ENCODE measurements at places on chromosomes 13 and 19.

DNA sequence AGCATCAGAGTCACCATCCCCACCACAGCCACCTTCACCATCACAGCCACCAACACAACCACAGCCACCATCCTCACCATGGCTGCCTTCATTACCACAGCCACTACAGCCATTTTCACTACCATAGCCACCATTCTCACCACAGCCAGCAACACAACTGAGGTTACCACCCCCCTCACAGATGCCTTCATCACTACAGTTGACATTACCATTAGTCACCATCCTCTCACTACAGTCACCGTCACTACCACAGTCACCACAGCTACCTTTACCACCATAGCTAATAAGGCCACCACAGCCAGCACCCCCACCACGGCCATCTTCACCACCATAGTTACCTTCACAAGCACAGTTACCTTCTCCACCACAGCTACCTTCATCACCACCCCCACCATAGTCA lies 269.6 kb downstream of the DNAJC15 start:
- DNase-seq = no peak

- DNase-seq = no peak
These were observed 1.5 kb downstream of the CEBPA start for GRCh38 chr19:33300894-33301143.

DNA sequence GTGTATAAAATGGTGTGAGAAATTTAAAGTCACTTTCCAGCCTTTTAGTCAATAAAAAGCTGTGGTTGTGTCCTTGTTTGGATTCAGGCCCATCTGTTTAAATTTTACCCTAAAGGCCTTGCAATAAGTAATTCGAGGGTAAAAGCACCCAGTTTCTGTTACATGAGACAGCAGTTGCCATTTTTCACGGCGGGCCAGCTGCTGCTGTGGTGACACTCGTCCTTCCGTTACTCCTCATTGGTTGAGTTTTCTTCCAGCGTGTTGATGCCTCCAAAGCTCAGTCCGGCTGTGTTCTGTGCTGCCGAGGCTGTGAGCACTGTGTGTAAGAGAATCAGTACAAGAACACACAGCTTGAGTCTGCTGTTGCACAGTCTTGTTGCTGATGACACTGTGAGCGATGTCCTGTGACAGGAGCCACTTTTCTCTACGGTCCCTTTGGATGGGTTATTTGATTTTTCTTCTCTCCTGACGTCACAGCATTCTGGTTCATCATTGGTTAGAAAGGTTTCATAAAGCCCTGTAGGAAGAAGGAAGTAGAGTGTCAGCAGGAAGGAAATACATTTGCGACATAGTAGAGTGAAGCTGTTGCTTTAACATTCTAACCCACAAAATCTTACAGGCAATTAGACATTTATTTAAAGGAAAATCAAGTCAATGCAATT lies 602.5 kb upstream of the ARGLU1 start:
- DNase-seq = no peak

DNA sequence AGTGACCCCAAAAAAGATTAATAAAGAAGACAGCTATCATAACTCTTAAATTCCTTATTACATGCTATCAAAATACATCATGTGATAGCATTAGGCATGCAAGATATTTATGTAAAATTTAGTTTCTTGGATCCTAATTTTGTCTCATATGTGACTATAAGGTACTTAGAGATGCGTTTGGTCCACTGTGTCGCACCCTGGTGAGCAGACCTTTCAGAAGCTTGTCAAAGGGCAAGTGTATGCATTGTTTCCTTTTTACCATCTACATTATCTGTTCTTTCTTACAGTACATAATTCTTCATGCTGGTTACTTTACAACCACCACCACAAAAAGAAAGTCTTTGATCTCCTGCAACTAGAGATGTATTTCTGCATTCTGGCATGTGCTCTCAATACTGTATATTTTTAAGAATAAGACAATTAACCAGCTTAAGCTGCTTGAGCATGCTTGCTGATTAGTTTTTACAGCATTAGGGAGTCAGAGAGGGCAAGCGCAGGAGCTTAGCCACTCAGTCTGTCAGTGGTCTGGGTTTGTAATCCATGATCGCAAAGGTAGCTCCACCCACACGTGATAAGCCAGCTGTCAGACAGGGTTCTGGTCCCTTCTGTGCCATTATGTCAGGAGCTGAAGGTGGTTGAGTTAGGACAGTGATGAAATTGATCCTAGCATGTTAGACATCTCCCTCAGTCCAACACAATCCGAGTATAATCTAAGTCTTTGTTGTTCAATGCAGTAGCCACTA lies 500.9 kb downstream of the MYO16 start:
- DNase-seq = no peak

DNA sequence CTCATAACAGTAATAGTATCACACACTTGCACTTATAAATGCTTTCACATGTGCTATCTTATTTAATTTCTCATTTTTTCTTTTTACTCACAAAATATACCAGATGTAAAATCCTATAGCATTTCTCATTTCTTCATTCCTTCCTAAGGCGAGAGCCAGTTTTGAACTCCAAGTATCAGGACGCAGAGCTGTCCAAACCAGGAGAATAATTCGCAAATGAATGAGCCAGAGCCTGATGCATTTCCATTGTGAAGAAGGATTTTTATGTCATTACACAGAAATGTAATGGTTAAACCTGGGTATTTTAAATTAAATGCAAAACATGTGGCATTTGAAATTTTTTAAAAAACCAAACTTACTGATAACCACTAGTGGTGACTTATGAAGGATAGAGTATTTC lies 244.3 kb downstream of the RGCC start:
- no peak for DNase-seq

- no peak for DNase-seq
These were observed 525 bp downstream of the CARS2 start for GRCh38 chr13:110705356-110705825.

DNA sequence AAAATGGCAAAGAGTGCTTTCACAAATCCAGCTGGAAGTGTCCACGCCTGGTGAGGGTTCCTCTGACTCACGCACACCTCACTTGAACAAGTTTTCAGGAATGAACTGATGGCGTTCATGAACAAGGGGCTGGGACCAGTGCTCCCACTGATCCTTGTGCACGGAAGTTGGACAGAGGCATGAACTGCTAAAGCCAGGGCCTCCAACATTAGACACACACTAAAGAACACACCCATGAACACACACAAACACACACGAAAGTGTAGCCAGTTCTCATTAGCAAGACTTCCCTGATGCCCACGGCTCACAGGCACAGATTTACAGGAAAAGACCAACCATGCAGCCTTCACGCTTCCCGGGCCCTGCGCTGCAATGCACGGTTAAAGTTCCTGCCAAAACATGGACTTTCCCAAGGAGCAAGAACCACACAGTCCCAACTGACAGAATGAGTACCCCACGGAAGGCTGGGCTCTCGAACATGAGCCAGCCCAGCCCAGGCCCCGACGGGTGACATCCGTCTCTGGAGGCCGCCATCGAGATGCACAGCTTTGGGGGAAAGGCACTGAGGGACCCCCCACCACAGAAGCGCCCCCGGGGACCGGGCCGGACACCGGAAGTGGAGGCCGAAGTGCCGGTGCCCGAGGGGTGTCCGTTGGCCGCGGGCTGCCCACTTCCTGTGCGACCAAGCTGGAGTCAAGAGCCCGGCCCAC lies 808 bp downstream of the DNMT1 start:
- DNase-seq = peak; percentile 28

DNA sequence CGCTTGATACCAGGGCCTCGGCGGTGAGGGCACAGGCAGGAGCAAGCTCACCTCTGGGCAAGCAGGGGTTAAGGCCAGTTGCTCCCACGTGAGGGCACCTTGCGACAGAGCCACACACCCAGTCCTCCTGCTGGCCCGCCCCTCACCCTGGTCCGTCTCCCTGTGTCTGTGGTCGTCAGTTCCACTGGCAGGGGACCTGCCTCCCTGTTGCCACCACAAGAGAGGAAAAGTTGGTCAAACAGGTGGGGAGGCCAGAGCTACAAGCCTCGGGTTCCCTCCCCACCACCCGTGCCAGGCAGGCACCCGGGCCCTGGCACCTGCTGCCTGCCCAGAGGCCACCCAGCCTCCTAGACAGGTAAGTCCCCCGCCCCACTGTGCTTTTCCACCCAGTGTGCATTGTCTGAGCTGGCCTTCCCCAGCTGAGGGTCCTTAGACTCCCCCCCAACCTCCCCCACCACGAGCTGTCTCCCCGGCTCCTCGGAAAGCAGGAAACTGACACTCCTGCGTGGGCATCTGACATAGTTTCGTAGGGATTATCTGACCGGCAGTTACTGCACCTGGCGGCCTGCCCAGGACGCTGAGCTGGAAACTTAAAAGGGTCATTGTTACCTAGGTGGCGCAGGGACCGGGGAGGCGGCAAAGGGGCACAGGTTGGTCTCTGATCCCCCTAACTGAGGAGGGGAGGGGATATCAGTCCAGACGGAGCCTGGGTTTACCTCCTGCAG lies at the start of gene TJP3:
Gene TJP3 (plus strand): TSS at position 178 of the 725 bp plus-strand sequence. CDS start 20,049 bp downstream, outside the sequence.
- no peak for DNase-seq

DNA sequence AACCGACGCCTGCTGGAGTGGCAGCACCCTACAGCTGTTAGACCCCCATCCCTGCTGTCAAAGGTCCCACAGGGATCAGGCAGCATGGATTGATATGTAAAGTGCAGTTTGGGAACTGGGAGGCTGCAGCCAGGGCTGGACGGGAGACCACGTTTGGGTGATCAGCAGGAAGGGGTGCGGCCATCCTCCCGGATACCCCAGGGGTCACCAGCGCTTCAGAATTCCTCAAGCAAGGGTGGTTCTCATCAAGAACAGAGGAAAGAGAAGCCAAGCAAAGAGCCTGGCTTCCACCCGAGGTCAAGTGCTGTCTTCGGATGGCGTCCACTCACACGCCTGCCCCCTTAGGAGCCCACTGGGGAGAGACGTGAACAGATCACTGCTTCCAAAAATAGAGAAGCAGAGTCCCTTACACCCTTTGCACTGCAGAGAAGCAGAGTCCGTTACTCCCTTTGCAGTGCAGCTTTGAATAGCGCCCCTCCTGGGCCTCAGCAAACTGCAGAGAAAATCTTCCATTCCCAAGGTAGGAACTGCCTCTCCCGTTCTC lies 35.5 kb downstream of the DHRS12 start:
- DNase-seq = no peak

DNA sequence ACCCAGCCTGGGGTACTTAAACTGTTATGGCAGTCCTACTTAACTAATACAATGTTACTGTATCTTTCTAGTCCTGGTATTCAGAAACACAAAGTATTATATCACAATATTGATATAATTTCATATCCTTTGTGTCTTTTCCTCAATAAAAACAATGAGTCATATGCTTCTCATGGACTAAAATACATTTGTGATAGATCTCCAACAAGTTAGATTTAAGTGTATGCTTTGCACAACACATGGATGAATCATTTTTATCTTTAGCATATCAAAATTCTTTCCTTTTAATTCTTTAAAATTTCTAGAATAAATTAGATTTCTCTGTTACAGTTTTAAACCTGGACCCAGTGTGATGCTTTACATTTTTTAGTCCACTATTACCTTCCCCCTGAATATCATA lies 1357.8 kb upstream of the ATXN8OS start:
- DNase-seq = no peak

DNA sequence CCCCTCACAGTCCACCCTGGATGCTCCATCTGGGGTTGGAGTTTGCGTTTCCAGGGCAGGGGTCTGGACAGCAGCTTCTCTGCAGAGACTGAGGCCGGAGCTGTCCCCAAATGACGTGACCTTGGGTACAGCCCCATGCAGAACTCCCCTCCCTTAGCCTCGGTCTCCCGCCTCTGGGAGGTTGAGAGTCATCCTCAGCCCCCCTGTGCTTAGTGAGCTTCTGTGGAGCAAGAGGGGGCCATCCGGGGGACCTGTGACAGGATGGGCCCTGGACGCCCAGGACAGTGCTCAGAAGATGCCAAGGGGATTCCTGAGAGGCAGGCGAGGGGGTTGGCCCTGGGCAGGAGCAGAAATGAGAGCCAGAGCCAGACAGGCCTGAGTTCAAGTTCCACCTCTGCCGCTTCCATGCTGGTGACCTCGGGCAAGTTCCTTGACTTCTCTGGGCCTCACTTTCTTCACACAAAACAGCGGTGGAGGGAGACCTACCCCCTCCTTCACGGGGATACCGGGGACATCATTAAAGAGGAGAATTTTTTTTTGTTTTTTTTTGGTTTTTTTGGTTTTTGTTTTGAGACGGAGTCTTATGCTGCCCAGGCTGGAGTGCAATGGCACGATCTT lies 20.3 kb downstream of the SMIM24 start:
- no peak for DNase-seq

- DNase-seq = no peak
These were observed 1074.3 kb upstream of the SLC10A2 start for GRCh38 chr13:104140552-104140951.

GRCh38 chr19:12580180-12580694 lies 29.0 kb upstream of the ZNF564 start:
- DNase-seq = no peak

DNA sequence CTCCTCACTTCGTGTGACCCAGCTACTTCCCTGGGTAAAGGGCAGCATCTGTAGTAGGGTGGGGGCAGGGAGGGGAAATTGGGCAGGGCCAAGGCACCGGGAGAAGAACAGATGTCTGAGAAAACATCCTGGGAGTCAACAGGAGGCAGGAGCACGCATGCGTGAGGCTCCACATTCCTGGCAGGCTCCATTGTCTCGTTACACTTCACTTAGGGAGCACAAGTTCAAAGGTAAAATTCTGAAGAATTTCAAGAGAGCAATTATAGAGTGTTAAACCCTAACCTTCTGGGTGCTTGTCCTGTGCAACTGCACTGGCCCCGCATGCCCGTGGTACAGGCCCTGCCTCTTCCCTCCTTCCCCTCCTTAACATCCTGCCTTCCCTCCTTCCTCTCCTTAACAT lies 79.6 kb upstream of the POMP start:
- DNase-seq = no peak

GRCh38 chr13:99265162-99265800 lies 7.1 kb upstream of the GPR18 start:
- DNase-seq = no peak

DNA sequence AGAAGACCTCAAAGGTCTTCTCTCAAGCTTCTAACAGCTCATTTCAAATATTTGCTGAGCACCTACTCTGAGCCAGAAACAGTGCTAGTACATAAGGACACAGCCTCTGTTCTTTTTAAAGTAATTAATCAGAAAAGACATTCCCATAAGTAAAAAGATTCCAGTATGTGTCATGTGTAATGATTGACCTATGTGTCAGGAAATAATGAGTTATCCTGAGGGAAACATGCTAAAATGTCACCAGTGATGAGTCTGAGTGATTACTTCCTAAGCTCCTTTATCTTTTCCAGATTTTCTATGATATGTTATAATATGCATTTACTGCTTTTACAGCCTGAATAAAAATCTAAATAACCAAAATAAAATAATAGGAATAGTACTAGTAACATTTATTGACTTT lies 107.6 kb downstream of the SLC25A15 start:
- DNase-seq = no peak

GRCh38 chr19:7970716-7971448 lies 27.4 kb upstream of the TIMM44 start:
- DNase-seq = no peak

Data from stimulated activated CD4-positive, alpha-beta T cell treated with anti-CD3 and anti-CD28 coated beads, Interleukin-4, amount 100 ng/mL, for 4 hours (primary cell).